ENCODE measurements at places on chromosomes 5 and 9. TPM values are rescaled to one million over a fixed set of nuclear protein-coding genes. Genes with fewer than 3 reads are reported as not detected.

GRCh38 chr5:172807766-172808311, 26.2 kb upstream of the ERGIC1 start:
- DNase-seq = no peak
- peaks cover 1% of the 10 kb centered on the region for H3K36me3 ChIP-seq
- H3K27me3 ChIP-seq = no peaks in the 10 kb centered on the region

DNA sequence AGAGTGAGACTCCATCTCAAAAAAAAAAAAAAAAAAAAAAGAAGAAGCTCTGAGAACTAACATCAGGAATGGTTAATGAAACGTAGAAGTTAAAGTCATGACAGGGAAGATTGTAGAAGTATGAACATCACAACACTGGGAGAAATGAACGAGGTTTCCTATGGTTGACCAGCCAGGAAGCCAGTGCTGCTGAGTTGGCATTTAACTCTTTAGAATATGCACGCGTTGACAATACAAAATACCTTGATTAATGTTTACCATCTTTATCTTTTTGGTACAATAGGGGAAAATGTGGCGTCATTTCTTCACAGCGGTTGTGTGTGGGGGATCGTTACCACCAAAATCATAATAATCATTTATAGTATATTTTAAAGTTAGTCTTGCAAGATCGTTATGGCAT, 32.0 kb downstream of the ABO start:
- H3K27ac ChIP-seq = no peak overlapping the region
- H3K4me1 ChIP-seq = peaks cover 12% of the 10 kb centered on the region
- no peak for DNase-seq
- H3K4me3 ChIP-seq = no peak overlapping the region

- H3K27me3 ChIP-seq = no peaks in the 10 kb centered on the region
- H3K27ac ChIP-seq = no peak overlapping the region
- H3K36me3 ChIP-seq = no peaks in the 10 kb centered on the region
- H3K4me3 ChIP-seq = no peak overlapping the region
Observed at GRCh38 chr5:147387109-147387508, 122.8 kb downstream of the DPYSL3 start.

The MEIKIN gene
- not detected for total RNA-seq

DNA sequence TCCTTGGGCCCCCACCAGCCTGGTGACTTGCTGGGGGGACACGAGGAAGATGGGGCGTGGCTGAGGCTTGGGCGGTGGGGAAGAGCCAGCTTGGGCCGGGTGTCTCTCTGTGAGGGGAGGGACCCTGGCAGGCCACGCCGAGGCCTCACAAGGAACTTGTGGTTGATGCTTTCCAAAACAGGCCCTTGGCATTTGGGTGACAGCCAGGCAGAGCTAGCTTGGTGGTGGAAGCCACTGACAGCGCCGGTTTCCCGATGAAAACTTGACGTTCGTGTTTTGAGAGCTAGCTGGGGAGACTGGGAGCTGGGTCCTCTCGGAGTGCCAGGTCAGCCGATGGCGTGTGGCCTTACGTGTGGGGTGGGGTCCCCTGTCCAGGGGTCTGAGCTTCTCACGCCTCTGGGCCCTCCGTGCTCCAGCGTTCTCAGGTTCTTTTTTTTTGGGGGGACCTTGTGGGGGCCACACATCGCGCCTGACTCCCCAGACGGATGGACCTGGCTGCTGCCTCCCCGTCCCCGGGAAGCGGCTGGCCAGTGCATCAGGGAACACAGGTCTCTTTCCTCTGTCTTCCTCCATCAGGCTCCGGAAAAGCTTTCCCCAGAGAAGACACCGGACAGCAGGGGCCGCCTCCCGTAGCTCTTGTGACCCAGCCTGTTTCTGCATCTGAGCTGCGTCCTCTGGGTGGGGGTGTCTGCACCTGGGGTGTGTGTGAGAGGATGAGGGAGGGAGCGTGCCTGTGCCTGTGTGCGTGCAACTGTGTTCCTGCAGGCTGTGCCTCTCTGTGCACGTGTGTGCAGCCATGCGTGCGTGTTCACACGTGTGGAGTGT, 129.3 kb upstream of the LPCAT1 start:
- peaks cover 20% of the 10 kb centered on the region for H3K27me3 ChIP-seq
- peak; percentile 23 for DNase-seq
- H3K27ac ChIP-seq = no peak overlapping the region
- peak overlapping the region; percentile 27 for H3K4me3 ChIP-seq

The APBA1 gene
- total RNA-seq = 2.3 TPM

DNA sequence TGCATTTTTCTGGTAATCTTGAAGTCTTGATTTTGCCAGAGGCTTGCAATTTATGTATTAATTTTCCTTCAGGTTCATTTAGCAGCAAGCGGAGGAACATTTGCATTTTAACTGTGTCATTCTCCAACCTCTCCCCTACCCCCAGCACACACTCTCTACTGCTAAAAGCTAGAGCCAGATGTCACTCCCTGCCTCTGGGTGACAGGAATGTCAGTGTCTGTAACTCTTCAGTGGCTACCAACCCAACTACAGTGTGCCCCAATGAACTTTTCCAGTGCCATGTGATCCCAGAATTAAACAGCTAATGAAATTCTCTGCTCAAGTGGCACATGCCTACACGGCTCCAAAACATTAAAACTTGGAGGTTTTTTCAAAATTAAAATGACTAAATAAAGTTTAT, 260.3 kb downstream of the GOLPH3 start:
- no peaks in the 10 kb centered on the region for H3K4me1 ChIP-seq
- H3K4me3 ChIP-seq = no peak overlapping the region
- H3K36me3 ChIP-seq = no peaks in the 10 kb centered on the region
- DNase-seq = no peak
- H3K27ac ChIP-seq = no peak overlapping the region

DNA sequence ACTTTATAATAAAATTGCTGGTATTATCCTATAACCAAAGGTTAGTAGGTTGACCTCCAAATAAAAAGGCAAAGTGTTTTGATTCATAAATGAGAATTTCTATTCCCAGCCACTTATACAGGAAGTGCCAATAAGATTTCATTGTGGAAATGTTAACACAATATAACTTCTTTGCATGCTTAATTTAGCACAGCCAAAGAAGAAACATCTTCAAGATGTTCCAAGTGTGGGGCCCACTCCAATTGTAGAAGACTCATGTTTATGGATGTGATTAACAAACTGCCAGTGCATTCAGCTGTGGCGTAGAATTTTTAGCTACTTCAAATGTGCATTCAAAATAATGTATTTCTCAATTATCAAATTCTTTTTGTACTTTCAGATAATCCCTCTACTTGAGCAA, 402.3 kb downstream of the DEPDC1B start:
- H3K36me3 ChIP-seq = no peaks in the 10 kb centered on the region
- no peak for DNase-seq
- no peak overlapping the region for H3K4me3 ChIP-seq
- no peak overlapping the region for H3K27ac ChIP-seq

- H3K4me1 ChIP-seq = no peaks in the 10 kb centered on the region
- no peak overlapping the region for H3K27ac ChIP-seq
- H3K27me3 ChIP-seq = no peaks in the 10 kb centered on the region
- H3K36me3 ChIP-seq = no peaks in the 10 kb centered on the region
- H3K4me3 ChIP-seq = no peak overlapping the region
- DNase-seq = no peak
Observed at GRCh38 chr5:89275066-89275855, 392.3 kb upstream of the MEF2C start.

DNA sequence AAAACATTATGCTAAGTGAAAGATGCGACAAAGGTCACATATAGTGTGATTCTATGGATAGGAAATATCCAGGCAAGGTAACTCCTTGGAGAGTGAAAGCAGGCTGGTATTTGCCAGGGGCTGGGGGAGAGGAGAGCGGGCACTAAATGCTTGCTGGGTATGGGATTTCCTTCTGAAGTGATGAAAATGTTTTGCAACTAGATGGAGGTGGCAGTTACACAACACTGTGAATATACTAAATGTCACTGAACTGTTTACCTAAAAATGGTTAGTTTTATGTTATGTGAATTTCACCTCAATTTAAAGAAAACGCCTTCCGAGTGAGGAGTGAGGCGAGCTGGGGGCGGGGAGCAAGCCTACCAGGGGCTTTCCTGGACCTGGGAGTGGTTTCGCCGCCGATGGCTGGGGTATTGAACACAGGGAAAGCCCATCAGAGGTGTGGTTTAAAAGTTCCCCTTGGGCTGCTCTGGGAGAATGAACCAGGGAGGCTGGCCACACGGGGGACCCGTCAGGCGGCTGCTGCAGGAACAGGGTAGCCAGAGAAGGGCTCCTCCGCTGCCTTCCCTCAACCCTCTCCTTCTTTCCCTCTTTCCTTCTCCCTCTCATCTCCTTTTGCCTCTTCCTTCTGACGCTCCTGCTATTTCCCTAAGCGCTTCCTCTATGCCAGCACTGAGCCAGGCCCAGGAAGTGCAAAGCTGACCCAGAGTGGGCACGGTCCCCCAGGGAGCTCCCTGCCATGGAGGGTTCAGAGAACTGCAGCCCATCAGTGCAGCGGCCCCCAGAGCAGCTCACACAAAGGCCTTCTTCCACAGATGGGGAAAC, 4.9 kb downstream of the AKNA start:
- H3K27me3 ChIP-seq = no peaks in the 10 kb centered on the region
- peaks cover 91% of the 10 kb centered on the region for H3K36me3 ChIP-seq
- peaks cover 58% of the 10 kb centered on the region for H3K4me1 ChIP-seq
- H3K27ac ChIP-seq = peak overlapping the region; percentile 91
- peak; percentile 52 for DNase-seq

DNA sequence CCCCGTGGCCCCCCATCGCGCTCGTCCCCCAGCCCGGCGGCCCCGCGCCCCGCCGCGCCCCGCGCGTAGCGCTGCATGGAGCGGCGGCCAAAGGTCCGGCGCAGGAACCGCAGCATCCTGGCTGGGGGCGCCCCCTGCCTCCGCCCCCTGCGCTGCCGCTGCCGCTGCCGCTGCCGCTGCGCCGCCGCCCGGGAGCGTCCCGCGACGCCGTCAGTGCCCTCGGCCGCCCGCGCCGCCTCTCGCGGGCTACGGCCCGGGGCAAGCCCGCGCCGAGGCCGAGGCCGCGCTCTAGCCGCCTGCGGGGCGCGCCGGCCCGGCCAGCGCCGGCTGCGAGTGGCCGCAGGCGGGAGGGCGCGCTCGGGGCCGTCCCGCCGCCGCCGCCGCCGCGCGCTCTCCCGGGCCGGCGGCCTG, 523 bp downstream of the EPB41L4B start:
- no peak overlapping the region for H3K27ac ChIP-seq
- no peak overlapping the region for H3K4me3 ChIP-seq
- no peaks in the 10 kb centered on the region for H3K36me3 ChIP-seq
- no peak for DNase-seq
- peaks cover 65% of the 10 kb centered on the region for H3K27me3 ChIP-seq

DNA sequence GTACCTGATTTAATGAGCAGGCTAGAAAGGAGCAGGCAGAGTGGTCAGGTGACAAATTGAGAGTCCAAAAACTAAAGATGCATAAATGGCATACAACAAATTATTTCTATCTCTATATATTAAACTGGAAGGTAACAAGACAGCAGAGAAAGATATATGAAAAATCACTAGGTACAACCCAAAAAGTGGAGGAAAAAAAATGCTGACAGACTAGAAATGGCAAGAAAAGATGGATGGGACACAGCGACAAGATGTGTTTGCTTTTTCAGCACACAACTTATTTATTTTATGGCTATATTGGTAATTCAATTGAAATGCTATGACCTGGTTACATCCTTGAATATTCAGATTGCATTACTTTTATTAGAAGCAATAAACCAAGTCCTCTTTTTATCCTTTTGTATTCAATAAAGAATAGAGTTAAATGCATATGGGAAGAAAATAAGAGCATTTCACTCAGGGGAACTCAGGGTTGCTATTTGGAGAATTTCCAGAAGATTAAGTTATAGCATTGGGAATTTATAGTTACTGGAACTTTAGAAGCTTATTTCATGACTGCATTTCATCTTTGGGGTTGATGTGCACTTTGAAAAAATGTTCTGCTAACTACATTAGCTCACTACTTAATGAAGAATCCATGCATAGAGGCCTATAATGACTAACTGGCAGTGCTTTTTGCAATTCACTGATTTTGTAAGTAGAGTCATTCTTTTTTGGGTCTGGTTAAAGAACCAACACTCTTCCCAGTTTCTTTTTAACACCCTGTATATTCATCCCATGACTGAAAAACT, 566.6 kb upstream of the TUSC1 start:
- no peaks in the 10 kb centered on the region for H3K36me3 ChIP-seq
- no peak for DNase-seq
- H3K27ac ChIP-seq = no peak overlapping the region
- no peaks in the 10 kb centered on the region for H3K27me3 ChIP-seq

DNA sequence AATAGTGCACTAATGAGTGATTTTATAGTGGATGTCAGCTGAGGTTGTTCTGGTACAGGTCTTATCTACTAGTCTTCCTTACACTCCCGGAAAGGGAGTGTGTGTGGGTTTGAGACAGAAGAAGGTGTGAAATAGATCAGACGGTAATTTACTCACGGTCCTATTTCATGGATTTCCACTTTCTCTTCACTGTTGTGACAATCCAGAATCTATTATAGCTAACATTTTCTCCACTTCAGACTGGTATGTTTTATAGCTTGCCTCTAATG, 7.0 kb upstream of the C9 start:
- H3K27ac ChIP-seq = no peak overlapping the region
- peaks cover 2% of the 10 kb centered on the region for H3K4me1 ChIP-seq
- H3K27me3 ChIP-seq = peaks cover 3% of the 10 kb centered on the region
- DNase-seq = no peak

DNA sequence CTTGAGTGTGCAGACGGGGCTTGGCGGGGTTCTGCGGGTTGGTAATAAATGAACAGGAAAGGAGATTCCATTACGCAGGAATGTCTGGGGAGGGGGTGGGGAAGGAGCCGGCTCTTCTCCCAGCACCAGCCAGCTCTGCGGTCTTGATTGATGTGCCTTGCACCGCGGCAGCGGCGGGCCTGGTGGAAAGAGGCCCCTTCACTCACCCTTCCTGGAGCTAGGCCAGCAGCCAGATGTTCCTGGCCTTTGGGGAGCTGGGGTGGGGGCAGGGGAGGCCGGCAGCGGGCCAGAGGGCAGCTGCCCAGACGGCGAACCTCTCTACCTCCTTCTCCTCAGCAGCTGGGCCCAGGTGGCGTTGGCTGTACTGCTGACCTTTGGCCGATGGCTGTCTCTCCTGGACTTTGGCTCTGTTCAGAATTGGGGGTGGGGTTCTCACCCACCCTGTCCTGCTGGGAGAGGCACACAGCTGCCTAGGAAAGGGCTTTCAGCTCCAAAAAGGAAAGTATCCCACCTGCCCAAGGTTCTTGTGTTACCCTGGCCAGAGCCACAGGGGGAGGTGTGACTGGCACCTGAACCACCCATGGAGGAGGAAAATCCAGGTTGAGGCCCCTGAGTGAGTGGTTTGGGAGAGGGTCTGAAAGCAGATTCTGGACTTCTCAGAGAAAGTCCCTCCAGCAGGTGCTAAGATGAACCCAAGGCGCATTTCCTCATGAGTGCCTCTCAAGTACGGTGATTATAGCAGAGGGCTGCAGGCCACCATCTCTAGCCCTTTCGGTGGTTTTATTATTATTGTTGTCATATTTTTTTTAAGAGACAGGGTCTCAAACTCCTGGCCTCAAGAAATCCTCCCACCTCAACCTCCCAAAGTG, 58.0 kb upstream of the SYNPO start:
- no peaks in the 10 kb centered on the region for H3K4me1 ChIP-seq
- no peak overlapping the region for H3K4me3 ChIP-seq
- H3K27me3 ChIP-seq = peaks cover 16% of the 10 kb centered on the region
- no peaks in the 10 kb centered on the region for H3K36me3 ChIP-seq

- no peaks in the 10 kb centered on the region for H3K4me1 ChIP-seq
- no peaks in the 10 kb centered on the region for H3K36me3 ChIP-seq
- no peak overlapping the region for H3K4me3 ChIP-seq
Observed at GRCh38 chr9:90770182-90770738, 31.4 kb upstream of the SYK start.

- no peaks in the 10 kb centered on the region for H3K36me3 ChIP-seq
- H3K4me1 ChIP-seq = no peaks in the 10 kb centered on the region
- H3K27me3 ChIP-seq = no peaks in the 10 kb centered on the region
- no peak overlapping the region for H3K27ac ChIP-seq
- no peak for DNase-seq
Observed at GRCh38 chr9:134571326-134571931, 70.2 kb upstream of the COL5A1 start.
